ENCODE measurements at places on chromosomes 7 and 10.
A peak's percentile ranks its signal among the peaks of the same experiment; 100 is the strongest.

DNA sequence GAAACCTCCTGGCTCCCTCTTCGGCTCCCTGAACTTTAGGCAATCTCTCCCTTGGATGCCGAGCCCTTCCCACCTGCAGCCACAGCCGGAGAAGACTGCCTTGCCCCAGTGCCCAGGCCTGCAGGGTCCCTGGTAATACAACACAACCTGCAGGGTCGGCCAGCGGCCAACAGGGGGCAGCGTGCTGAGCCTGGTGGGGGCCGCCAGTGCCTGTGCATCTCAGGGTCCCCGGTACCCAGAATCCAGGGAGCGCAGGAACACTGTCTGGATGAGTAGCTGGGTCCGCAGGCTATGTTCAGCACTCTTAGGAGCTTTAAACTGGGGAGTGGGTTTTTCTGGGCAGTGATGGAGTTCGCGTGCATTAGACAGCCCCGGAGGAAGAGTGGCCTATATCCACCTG, 17.5 kb upstream of the C10orf71 start:
- no peak for DNase-seq

DNA sequence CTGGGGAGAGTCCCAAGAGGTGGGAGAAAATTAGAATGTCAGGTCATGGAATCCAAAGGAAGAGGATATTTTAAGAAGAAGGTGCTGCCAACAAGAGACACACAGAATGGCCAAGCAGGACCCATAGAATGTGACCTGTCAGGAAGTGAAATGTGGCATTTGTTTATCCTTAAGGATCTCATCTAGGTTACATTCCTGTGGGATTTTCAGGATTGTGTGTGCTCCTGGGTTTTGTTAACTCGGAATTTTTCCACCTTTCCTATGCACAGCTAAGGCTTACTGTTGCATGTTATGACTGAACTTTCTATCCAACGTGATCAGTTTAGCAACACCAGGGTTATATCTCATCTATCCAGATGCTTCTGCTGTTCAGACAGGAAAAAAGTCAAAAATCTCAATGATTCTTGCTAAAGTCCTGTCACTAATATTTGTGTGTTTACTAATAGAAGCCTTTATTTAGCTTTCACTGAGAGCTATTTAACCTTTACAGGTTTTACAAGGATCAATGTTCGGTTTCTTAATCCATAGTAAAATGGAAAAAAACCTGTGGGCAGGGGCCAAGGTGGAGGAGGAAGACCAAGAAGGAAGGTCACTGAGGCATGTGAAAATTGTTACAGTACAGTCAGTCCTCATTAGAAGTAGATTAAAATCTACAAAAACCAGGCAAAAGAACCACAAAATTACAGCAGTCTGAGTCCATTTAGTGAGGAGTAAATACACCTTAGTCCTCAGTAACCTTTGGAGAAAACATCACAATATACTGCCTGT, 437.8 kb upstream of the NPVF start:
- no peak for DNase-seq

- no peak for DNase-seq
Measured at GRCh38 chr7:30760514-30761213, 8.7 kb downstream of the INMT start.

- no peak for DNase-seq
Measured at GRCh38 chr7:83486536-83486935, 162.4 kb downstream of the SEMA3E start.

GRCh38 chr10:110404413-110404812, 93.3 kb upstream of the DUSP5 start:
- no peak for DNase-seq

- DNase-seq: no peak
Measured at GRCh38 chr7:138948403-138948802, 32.8 kb downstream of the KIAA1549 start.

DNA sequence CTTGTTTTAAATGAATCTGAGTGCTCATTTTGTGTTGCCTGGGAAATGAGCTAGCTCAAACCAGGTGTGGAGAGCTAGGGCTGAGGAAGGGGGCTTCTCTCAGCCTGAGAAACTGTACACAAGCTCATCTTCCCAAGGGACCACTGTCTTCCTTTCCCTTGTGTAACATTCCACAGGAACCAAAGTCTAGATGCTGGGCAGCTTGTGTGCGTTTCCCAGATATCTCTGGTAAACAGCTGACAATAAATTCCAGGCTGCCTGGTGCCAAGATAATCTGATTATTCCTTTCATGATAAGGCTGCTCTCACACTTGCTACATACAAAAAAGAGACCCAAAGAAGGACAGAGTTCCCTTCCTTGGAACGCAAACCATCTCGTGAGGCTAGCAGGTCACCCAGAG, 33.1 kb upstream of the MKLN1 start:
- no peak for DNase-seq

DNA sequence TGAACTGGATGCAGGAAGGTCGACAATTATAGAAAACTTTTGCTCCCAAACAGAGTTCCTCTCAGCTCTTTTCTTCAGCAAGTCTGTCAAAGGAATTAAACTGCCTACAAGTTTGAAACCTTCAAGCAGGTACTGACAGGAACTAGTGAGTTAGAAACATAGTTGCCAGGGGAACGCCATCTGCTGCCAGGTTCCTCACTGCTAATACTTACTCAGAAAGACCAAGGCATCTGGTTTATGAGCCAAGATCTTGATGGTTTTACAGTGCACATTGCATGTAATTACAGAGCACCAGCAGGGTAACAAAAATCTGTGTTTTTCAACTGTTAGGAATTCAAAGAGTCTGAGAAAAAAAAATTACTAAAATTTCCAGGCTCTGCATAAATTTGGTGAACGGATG, 300.0 kb upstream of the NRG3 start:
- DNase-seq: no peak

DNA sequence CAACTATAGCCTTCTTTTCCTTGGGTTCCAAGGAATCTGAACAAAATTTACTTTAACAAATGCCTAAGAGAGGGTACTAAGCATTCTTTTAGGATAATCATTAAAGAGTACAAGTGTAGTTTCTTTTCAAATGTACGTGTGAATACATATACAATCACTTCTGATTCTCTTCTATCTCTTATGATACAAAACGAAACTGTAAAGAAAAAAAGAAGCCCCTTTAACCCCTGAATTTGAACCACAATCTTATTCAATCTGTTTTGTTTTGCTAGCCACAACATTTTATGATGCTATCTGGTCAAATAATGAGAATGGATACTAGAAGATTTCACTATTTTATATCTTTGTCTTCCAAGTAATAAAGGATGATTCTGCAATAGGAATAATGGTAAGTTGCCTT, 48.7 kb downstream of the SIRT1 start:
- no peak for DNase-seq

- DNase-seq: no peak
Measured at GRCh38 chr10:121185816-121186455, 334.8 kb downstream of the WDR11 start.

GRCh38 chr10:117594722-117595121, 52.2 kb downstream of the EMX2 start:
- no peak for DNase-seq

- DNase-seq: no peak
Measured at GRCh38 chr10:6396226-6396625, 183.8 kb downstream of the PRKCQ start.

- DNase-seq: peak; percentile 95
Measured at GRCh38 chr10:70462349-70462984, 16.1 kb upstream of the PALD1 start.

GRCh38 chr7:8629504-8629903, 196.1 kb downstream of the NXPH1 start:
- no peak for DNase-seq

DNA sequence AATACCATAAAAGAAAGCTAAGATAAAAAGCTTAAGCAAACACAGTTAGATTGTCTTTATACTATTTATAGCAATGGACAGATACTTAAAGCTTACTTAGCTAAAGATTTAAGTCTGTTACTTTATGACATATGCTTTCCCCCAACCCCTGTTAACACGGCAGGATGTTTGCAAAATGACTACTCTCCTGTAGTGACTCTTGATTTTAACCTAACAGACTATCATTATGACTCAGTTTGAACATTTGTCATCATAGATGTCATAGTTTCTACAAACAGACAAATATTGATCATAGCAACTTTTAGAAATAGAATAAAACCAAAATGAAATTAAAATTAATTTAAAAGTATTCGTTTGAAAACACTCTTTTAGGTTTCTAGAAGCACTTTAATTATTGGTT, 7.8 kb upstream of the COMMD3 start:
- no peak for DNase-seq

GRCh38 chr10:670990-671389, 18.5 kb downstream of the DIP2C start:
- no peak for DNase-seq

- no peak for DNase-seq
Measured at GRCh38 chr7:28128608-28129007, 52.0 kb downstream of the JAZF1 start.

- no peak for DNase-seq
Measured at GRCh38 chr7:38190011-38190410, 12.0 kb downstream of the STARD3NL start.

DNA sequence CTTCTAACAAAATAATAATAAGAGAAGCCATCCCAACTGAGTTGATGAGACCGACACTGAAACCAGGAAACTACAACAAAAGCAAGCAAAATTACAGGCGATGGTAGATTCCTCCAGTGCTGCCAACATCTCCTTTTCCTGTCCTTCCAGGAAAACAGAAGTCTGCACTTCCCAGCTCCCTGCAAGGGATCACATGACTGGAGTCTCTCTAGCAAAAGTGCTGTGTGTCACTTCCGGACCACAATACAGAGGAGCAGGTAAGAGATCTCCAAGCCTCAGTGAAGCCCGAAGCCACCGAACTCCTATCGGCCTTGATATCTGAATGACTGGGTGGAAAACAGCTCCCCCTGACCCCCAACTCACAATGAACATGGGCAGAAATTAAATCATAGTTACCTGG, 63.2 kb downstream of the SMURF1 start:
- DNase-seq: no peak

DNA sequence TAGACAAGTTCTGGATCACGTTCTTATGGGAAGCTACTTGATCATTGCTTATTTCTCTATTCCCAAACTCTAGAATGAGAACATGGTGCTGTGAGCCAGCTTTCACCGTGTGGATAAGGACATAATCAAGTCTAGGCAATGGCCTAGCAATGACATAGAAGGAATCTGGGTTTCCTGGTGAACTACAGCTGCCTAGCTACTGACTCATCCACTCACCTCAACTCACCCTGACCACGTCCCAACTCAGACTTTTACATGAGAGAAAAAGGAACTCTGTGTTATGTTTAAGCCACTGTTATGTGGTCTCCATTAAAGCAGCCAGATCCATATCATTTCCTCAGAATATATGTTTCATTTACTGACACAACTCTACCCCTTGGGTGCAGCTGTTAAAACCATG, 18.8 kb upstream of the MET start:
- no peak for DNase-seq

GRCh38 chr7:41003611-41003940, 699.3 kb downstream of the INHBA start:
- no peak for DNase-seq

DNA sequence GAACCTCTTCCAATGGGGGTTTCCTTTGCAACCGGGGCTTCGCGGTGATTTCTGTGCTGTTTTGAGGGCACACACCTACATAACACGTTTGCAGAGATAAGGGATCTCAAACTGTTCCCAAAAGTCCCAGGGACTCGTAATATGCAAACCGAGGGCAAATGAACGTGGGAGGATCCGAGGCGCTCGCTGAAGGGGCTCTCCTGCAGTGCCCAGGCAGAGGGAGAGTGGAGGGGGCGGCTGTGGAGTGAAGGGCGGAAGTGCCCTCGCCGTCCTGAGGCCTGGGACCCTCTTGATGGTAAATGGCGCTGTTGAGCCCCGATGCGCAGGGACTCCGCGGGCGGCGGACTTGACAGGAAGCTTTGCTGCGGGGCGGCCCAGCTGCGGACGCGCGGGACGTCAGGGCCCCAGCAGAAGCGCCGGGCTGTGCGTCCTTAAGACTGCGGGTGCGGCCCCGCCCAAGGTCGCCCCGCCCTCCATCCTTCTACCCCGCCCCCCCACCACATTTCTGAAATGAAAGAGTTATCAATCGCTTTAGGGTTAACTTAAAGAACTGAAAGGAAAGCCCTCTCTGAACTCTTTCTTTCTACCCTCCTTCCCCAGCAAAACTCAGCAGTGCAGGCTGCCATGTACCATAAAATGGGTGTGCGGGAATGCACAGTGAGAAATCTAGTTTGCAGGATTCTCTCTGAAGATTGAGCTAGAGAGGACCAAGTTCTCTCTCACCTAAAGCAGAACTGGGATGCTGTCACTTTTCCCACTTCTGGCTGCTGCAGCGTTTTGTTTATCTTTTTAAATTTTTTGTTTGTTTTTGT, 151.8 kb upstream of the YAE1 start:
- DNase-seq: peak; percentile 75

GRCh38 chr7:131218727-131219128, 108.9 kb upstream of the MKLN1 start:
- no peak for DNase-seq

DNA sequence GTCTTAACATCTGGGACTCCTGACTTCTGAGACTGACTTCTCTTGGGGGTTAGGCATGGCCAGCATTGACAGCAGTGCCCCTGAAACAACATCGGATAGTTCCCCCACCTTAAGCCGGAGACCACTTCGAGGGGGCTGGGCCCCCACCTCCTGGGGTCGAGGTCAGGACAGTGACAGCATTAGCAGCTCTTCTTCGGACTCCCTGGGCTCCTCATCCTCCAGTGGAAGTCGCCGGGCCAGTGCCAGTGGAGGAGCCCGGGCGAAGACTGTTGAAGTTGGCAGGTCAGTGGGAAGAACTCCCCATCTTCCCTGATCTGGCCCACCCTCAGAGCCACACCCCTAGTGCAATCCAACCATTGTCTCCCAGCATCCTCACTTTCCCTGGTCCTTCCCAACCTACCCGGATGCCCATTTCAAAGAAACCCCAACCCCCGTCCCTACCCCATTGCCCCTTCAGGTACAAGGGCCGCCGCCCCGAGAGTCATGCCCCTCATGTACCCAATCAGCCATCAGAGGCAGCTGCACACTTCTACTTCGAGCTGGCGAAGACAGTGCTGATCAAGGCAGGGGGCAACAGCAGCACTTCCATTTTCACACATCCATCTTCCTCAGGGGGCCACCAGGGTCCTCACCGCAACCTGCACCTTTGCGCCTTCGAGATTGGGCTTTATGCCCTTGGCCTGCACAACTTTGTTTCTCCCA, 12.1 kb downstream of the ZSWIM8 start:
- DNase-seq: no peak

DNA sequence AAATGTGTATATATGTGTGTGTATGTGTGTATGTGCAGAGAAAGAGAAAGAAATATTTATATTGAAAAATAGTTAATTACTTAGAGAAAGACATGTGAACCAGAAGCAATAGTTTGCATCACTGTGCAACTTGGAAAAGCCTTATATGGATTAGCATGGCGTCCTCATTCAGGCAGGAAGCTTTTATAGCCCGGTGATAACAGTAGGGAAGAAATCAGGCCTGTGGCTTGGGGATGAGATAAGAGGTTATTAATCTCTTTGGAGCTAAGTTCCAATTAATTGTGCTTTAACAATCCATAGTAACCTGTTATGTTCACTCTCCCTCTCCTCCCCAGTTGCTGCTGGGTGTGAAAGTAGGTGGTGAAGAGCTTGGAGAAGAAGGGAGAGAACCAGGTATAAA, 36.5 kb downstream of the IFIT5 start:
- DNase-seq: no peak

Data from right cardiac atrium (tissue), 5 donors.